ENCODE measurements at places on chromosomes 6 and 20.
A peak's percentile ranks its signal among the peaks of the same experiment; 100 is the strongest.

- DNase-seq, result no peak
Measured at GRCh38 chr6:144215402-144215931, 65.2 kb downstream of the STX11 start.

GRCh38 chr6:12170351-12171092, 119.6 kb upstream of the EDN1 start:
- no peak for DNase-seq

- no peak for DNase-seq
Measured at GRCh38 chr6:166477647-166478365, 95.1 kb upstream of the MPC1 start.

- no peak for DNase-seq
Measured at GRCh38 chr6:149728499-149729234, 10.8 kb upstream of the LATS1 start.

DNA sequence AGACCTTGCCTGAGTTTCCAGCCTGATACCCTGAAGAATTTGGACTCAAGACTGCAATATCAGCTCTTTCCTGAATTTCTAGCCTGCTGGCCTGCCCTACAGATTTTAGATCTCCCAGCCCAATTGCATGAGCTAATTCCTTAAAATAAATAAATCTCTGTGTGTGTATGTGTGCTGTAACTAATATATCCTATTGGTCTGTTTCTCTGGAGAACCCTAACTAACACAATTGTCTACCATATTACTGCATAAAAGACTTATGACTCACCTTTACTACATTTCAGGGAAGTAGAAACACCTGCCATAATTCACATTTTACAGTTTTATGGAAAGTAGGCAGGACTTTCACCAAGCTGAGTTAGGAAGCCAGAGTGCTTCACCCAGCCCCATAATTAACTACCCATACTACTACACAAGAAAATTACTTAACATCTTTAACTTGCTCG, 90.7 kb upstream of the BEND6 start:
- no peak for DNase-seq

DNA sequence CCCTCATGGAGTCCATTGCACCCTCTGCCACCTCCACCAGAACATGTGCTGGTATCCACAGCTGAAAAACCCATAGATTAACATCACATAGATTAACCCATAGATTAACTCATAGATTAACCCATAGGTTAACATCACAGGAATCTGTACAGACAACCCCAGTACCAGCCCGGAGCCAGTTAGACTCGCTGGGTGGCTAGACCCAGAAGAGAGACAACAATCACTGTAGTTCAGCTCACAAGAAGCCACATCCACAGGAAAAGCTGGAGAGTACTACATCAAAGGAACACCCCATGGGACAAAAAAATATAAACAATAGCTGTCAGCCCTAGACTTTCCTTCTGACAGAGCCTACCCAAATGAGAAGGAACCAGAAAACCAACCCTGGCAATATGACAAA, 25.1 kb downstream of the SERPINB9 start:
- DNase-seq, result peak; percentile 54

- no peak for DNase-seq
Measured at GRCh38 chr20:54140927-54141566, 32.7 kb downstream of the CYP24A1 start.

DNA sequence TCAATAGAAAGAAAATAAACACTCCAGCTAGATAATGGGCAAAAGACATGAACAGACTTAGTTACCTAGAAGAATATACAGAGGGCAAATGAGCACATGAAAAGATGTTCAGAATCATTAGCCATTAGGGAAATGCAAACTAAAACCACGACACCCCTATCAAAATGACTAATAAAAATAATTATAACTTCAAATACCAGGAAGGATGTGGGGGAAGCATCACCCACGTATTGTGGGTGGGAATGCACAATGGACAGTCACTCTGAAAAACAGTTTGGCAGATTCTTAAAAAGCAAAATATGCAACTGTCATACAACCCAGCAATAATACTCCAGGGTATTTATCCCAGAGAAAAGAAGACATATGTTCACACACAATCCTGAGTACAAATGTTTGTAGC, 92.6 kb downstream of the DLL1 start:
- DNase-seq, result no peak

Measured in activated CD8-positive, alpha-beta memory T cell treated with anti-CD3 and anti-CD28 coated beads for 24 hours (primary cell).